HT1080 (cell line): ENCODE measurements at places on chromosomes 12 and 14.

DNA sequence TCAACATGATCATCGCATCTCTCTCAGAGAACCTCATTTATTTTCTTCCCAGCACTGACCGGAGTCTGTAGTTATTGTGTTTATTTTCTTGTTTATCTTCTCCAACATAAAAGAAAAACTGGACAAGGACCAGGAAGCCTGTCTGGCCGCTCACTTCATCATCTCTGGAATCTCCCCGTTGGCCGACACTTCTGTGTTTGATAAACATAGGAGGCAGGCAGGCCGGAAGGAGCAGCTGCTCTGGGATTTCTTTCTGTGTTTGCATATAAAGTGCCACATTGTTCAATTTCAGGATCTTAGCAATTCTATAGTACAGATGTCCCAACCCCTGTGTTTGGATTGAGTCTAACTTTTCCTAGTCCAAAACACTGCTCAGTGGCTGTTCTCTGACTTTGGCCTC, 53.3 kb downstream of the ACACB start:
- no peak for DNase-seq

DNA sequence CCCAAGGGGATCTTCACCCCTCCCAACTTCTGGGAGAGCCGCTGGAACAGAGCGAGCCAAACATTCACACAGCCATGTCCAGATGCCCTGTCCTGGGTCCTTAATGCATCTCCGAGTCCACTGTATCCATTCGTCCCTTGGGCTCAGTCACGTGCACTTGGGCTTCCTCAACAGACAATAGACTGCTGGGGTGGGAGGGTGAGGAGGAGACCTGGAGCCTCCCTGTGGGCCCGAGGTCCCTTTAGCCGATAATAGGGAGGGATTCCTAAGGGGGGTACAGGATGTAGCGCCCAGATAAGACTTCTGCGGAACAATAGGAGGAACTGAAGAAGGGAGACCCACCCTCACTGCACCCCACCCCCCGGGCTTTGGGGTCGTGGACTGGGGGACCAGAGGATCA, 6.7 kb downstream of the ARHGEF25 start:
- DNase-seq, result no peak

GRCh38 chr12:4579305-4580102, 17.5 kb downstream of the DYRK4 start:
- DNase-seq, result peak; percentile 34

GRCh38 chr14:34177466-34177865, 226.6 kb upstream of the EGLN3 start:
- no peak for DNase-seq

GRCh38 chr14:47411523-47411922, 263.9 kb downstream of the MDGA2 start:
- DNase-seq, result no peak

- peak; percentile 90 for DNase-seq
Observed at GRCh38 chr12:51744235-51744634, 104.3 kb downstream of the FIGNL2 start.

- DNase-seq, result no peak
Observed at GRCh38 chr14:26172396-26172795, 425.4 kb downstream of the NOVA1 start.

GRCh38 chr12:59386236-59386635, 209.6 kb upstream of the SLC16A7 start:
- no peak for DNase-seq

- no peak for DNase-seq
Observed at GRCh38 chr12:112988224-112988623, 9.9 kb downstream of the OAS2 start.

- no peak for DNase-seq
Observed at GRCh38 chr14:96126783-96127271, 77.8 kb upstream of the BDKRB2 start.

GRCh38 chr14:64123241-64123822, 170.8 kb downstream of the ESR2 start:
- DNase-seq, result no peak

DNA sequence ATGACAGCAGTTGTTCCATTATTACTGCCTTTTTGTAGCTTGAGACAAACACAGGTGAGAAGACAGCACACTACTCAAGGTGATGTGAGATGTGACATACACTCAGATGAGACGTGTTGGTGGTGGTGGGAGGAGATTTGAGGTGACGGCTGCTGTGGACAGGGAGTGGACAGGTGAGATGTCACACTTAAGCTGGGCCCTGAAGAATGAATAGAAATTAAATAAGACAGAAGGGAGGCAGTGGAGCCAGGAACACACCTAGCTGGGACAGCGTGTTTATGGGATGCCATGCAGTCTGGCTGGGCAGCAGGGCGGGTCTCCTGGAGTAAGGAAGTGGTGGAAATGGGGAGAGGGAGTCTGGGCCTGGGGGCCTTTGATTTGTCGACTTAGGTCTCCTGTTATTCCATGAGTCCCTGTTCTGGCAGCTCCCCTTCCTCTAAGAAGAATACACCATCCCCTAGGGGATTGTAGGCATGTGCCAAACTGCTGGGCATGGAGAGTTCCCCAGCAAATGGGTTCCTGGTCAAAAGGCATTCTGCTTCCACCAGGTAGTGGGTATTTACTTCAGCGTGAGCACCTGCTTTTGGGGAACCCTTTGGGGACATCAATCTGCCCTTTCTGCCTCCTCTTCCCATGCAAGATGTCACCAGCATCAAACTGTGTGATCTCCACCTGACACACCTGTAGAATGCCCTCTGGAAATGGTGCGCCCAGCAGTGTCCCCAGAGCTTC, 71.2 kb upstream of the ESRRB start:
- no peak for DNase-seq

- DNase-seq, result no peak
Observed at GRCh38 chr14:91387169-91387835, 30.3 kb downstream of the CCDC88C start.

- no peak for DNase-seq
Observed at GRCh38 chr12:7884689-7885088, 12.0 kb upstream of the SLC2A14 start.

- DNase-seq, result no peak
Observed at GRCh38 chr12:104180374-104180773, 35.2 kb upstream of the TXNRD1 start.

GRCh38 chr12:121649322-121649721, 20.1 kb downstream of the MORN3 start:
- no peak for DNase-seq

DNA sequence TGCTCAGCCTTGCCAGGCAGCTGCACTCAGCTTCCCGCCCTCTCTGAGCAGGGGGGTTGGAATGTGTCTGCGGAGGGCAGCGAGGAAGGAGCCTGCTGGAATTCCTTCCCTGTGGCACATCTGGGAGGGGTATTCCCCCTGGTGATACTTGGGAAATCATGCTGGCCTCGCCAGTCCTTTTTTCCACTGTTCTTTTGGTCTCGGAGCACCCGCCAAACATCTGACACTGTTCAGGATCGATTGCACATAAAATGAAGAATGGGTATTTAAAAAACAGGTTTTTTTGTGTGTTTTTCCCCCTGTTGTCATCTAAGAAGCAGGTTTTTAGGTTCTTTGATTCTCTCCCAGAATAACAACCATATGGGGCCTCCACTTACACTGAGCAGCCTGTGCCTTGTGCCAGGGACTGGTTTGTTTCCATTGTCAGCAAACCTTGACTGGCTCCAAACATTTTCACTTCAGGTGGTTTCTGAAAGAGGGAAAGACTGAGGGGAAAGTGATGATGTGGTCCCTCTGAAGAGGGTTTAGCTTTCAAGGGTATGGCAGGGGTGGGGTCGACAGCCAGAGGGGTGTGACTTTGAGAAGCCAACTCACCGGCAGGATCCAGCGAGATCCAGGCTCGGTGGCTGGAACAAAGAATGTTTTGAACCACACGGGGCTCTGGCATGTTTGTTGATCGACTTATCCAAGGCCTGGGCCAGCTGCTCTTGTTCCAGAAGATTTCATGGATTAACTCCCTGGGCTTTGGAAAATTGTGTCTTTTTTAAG, 215.1 kb downstream of the CACNA1C start:
- no peak for DNase-seq

DNA sequence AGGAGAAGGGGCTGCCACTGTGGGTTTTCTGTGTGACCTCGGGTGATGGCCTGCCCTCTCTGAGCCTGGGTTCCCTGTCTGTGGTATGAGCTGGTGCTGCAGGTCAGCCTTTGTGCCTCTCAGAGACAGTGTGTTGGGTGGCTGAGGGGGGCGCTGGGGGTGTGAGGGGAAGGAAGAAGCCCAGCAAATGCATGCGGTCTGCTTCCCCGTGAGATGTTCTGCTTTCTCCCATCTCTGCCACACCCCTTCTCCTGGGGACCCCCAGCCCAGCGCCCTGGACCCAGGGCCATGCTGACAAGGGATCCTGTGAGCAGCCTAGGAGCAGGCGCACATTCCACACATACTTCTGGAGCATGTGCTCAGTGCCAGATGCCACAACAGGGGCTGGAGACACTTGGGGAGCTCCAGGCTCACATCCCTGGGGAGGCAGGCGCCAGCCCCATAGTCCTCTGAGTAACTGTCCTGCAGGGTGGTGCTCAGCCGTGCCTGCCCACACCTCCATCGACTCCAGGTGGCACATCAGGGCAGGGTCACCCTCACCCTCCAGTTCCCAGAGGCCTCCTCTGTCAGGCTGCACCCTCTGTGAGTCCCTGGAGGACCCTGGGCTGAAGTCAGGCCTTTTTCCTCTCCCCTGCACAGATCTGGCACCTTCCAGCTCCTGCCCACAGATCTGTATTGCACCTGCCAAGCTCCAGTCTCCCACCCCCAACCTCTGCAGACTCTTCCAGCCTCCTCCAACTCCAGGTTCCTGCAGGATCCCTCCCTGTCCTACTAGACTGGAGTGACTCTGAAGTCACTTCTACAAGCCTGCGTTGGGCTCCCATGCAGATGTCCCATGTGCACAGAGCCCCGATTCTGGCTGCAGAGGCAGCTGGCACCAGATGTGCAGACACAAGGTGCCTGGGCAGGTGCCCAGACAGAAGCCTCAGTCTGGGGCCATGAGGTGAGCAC, 205.6 kb downstream of the KIF26A start:
- DNase-seq, result no peak

DNA sequence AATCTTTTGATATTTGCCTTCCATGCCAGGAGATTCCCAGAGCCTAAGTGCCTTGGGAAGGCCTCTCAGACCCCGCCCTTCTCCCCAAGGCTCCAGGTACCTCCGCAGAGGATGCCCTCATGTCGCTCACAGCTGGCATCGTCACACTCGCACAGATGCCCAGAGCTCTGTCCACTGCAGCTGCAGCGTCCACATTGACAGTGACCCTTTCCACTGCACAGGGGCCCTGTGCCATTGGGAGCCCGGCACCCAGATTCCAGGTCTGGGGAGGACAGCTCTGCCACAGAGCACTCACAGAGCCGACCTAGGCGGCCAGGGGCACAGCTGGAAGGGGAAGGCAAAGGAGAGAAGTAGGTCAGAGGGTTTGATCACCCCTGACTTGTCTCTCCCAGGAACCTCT, 12.3 kb upstream of the CSAD start:
- no peak for DNase-seq

GRCh38 chr14:57533214-57533613, 39.6 kb upstream of the CCDC198 start:
- DNase-seq, result peak; percentile 37

DNA sequence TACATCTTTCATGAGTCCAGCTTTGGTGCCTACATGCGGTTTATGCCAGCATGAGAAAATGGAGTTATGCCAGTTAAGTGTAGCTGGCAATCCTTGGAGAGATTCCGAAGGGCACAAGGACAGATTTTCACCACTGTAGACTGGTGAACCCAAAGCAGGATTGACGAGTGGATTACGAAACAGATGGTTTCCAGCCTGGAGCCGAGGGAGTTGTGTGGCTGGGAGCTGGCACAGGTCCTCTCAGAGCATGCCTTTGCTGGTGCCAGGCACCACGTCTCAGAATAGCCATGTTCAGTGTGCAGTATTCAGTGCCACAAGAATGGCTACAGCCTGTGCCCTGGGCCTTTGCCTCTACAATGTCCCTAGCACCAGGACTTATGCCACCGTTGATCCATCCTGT, 13.2 kb downstream of the KCNH3 start:
- no peak for DNase-seq

DNA sequence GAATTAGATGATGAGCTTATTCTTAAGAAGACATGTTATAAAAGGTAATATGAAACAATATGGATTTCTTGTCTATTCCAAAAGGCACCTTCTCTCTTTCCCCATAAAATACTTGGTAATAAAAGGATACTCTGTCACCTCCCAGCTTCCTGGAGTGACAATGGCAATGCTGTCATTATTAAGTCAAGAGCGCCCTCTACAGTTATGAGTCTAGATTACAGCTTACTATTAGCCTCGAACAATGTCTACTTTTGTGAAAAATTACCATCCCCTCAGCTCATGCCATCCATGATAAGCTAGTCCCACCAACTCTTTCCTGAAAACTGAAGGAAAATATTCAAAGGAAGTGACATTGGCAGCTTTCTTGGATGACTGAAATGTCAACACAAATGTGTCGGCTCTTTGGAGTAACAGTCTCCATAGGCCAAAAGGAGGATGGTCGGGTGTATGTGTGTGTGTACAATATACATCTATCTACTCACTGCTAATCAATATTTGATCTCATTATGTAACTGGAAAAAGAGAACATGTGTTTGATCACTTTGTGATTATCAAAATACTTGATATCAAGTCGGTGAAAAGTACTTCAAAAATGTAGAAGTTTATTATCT, 48.7 kb upstream of the CDKN3 start:
- DNase-seq, result peak; percentile 50

DNA sequence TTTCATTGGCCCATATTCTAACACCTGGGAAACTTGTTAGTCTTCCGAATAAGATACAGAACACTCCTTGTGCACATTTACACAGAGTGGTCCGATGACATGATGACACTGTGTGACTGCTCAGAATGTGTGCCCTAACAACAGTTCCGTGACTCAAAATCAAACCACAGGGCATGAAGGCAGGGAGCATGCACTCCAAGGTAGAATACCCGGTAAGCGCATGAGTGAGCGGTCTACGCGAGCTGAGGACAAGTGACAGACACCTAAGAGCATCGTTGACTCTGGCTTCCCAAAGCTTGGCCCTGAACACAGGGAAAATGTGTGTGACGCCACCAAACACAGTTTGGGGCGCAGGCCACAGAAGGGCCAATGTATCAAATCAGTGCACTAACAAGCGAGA, 18.6 kb downstream of the CLIP1 start:
- DNase-seq, result no peak

- DNase-seq, result peak; percentile 46
Observed at GRCh38 chr12:113086249-113087164, 30.0 kb downstream of the DTX1 start.

DNA sequence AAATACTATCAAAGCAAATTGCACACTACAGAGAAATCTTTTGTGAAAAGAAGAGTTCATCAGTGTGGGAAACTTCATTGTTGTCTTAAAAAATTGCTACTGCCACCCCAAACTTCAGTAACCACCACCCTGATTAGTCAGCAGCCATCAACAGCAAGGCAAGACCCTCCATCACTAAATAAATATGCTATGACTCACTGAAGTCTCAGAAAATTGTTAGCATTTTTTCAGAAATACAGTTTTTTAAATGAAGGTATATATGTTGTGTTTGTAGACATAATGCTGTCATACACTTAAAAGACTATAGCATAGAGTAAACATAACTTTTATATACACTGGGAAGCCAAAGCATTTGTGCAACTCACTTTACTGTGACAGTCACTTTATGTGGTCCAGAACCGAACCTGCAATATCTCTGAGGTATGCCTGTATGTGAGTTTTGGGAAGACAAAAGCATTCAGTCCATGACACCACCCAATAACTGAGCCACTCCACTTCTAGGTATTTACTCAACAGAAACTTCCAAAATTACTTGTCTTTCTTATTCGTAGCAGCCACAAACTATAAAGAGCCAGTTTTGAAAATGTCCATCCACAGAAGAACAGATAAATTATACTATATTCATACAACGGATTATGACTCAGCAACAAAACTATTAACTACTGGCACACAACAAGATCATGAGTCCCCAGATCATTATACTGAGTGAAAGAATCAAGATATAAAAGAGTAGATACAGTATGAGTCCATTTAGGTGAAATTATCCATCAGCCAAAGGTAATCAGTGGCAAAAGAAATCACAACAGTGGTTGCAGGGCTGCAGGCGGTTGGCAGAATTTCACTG, 649.6 kb downstream of the BCL11B start:
- peak; percentile 77 for DNase-seq
